ENCODE measurements at places on chromosomes 3 and 15.

GRCh38 chr3:56253941-56254665 lies 214.2 kb downstream of the ERC2 start:
- no peak for DNase-seq

GRCh38 chr3:59235634-59236012 lies 185.8 kb upstream of the CFAP20DC start:
- no peak for DNase-seq

GRCh38 chr3:29665688-29666087 lies 384.8 kb downstream of the RBMS3 start:
- no peak for DNase-seq

- DNase-seq: no peak
Observed at GRCh38 chr3:114823061-114823460, 324.0 kb downstream of the ZBTB20 start.

- DNase-seq: no peak
Observed at GRCh38 chr15:73139041-73139743, 86.9 kb downstream of the NEO1 start.

DNA sequence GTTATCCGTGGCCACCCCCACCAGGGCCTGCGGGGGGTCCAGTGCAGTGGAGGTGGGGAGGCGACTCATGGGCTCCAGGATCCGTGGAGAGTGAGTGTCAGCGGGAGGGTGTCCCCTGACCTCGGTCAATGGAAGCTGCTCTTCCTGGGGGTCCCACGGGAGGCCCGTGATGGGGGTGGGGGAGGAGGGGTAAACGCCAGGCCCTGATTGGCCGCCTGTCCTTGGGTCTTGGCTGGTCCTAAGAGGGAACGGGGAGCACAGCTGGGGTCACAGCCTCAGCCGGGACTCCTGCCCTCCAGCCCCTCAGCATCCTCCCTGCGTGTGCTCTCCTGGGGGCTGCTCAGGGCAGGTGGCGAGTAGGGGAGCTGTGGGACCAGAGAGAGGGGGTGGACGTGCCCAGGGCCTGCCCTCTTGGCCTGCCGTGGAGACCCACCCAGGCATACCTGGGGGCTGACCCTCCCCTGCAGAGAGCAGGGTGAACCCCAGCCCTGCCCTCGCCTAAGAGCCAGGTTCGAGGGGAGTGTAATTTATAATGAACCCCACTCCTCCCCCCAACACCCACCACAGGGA lies 184.6 kb downstream of the GOLGA6L6 start:
- DNase-seq: no peak

DNA sequence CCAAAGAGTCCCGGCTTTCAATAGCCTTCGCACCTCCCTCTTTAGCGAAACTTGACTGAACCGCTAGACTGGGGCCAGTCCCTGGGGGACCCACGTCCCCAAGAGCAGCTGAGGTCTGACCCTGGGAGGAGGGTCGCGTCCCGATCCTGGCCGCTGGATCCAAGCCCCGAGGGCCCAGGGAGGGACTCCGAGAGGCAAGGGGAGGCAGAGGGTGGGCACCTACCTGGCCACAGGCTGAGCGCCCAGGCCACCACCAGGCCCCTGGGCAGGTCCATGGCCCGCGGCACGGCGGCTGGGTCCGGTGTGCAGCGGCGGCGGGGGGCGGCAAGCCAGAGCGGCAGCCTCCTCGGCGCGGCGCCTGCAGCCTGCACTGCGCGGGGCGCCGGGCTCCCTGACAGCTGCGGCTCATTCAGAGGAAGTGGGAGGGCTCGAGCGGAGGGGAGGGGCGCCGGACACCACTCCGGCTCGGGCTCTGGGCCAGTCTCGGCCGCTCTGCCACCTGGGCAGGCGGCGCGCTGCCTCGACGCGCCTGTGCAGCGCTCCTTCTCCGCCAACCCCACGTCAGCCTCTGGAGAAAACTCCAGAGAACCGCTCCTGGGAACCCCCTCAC lies at the start of gene ITGA11:
ITGA11 (minus strand) TSS at position 372 of the 610 bp plus-strand sequence; CDS start at position 275, 97 bp downstream.
- peak; percentile 23 for DNase-seq

DNA sequence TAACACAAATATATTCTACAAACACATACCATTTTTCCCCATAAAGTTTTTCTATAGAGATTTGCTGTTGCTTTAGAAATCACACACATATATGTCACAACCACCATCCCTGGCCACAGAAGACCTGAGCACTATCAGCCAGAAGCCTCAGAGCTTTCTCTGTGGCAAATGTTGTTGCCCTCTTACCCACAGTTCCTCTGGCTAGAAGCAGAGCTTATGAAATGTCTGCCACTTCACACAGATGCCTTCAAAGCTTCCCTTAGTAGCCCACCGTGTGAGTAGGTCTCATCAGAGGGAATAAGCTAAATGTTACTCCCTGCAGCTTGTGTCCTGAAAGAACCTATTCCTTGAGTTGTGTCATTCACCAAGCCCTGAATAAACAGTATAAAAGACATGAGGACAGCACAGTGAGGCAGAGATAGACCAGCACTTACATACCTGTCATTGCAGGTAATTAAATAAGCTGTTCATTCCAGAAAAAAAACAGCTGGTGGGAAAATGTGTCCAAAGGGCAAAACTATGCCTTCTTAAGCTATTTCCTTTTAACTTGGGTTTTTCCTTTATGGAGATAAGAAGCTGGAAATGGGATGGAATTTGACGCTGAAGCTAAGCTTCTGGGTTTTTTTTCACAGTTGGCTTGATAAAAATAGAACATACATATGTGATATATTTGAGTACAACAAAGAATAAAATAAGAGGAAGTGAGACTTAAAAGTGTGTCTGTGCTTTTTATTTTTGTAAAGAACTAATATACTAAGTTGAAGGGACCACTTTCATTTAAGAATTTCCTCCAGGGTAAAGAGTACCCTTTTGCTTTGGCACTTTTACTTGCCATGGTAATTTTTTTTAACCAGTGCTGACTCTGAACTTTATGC lies 391.4 kb downstream of the KCNH8 start:
- no peak for DNase-seq

Data from lower leg skin (tissue), 4 donors.